ENCODE measurements at places on chromosomes 16 and 17. TPM values are rescaled to one million over a fixed set of nuclear protein-coding genes. Genes with fewer than 3 reads are reported as not detected.

BMERB1 gene
- total RNA-seq, result 19.9 TPM

- no peak for DNase-seq
Measured at GRCh38 chr17:63274146-63274545, 172.0 kb downstream of the CYB561 start.

- no peak for DNase-seq
Measured at GRCh38 chr17:12637015-12637414, 28.7 kb upstream of the MYOCD start.

- DNase-seq, result no peak
Measured at GRCh38 chr17:6660805-6661463, 9.4 kb downstream of the C17orf100 start.

Measured in activated naive CD8-positive, alpha-beta T cell treated with anti-CD3 and anti-CD28 coated beads for 36 hours (primary cell).